ENCODE measurements at places on chromosomes 6 and 20. TPM values are rescaled to one million over a fixed set of nuclear protein-coding genes. Genes with fewer than 3 reads are reported as not detected.

The RRAGD gene
- 65.8 TPM for total RNA-seq

The PRPH2 gene
- total RNA-seq: 5.7 TPM

The PACSIN1 gene
- total RNA-seq: under 0.01 TPM

The MAFB gene
- total RNA-seq: 9.9 TPM

The ARFGEF3 gene
- 1.0 TPM for total RNA-seq

The SLC44A4 gene
- 0.52 TPM for total RNA-seq

The FKBP1C gene
- not detected for total RNA-seq

The GPR31 gene
- total RNA-seq: not detected

The ADA gene
- 3.7 TPM for total RNA-seq

The CENPW gene
- 4.2 TPM for total RNA-seq

The TSPO2 gene
- 1.0 TPM for total RNA-seq

The RNF39 gene
- total RNA-seq: not detected

The GRM1 gene
- under 0.01 TPM for total RNA-seq

The NR2E1 gene
- total RNA-seq: not detected

The SMOC2 gene
- 26.6 TPM for total RNA-seq

The AKAP7 gene
- total RNA-seq: 43.3 TPM

The GGTLC1 gene
- not detected for total RNA-seq

The ADGRF4 gene
- not detected for total RNA-seq

The ARMH2 gene
- not detected for total RNA-seq

The PAX1 gene
- under 0.01 TPM for total RNA-seq

The PDYN gene
- not detected for total RNA-seq

The BEND6 gene
- total RNA-seq: not detected

The GPX5 gene
- total RNA-seq: not detected

The TMEM217 gene
- total RNA-seq: under 0.01 TPM

The EFCAB8 gene
- total RNA-seq: not detected

The GPLD1 gene
- total RNA-seq: 2.6 TPM

The DLL1 gene
- 13.6 TPM for total RNA-seq

The GHRH gene
- total RNA-seq: not detected

The SMLR1 gene
- total RNA-seq: not detected

The CST7 gene
- 1.0 TPM for total RNA-seq

The PHACTR3 gene
- total RNA-seq: 1.0 TPM

The SMPDL3A gene
- total RNA-seq: 11.0 TPM

The TNF gene
- total RNA-seq: not detected

The FOXQ1 gene
- not detected for total RNA-seq
